ENCODE measurements at places on chromosomes 6 and 20.
A peak's percentile ranks its signal among the peaks of the same experiment; 100 is the strongest.

DNA sequence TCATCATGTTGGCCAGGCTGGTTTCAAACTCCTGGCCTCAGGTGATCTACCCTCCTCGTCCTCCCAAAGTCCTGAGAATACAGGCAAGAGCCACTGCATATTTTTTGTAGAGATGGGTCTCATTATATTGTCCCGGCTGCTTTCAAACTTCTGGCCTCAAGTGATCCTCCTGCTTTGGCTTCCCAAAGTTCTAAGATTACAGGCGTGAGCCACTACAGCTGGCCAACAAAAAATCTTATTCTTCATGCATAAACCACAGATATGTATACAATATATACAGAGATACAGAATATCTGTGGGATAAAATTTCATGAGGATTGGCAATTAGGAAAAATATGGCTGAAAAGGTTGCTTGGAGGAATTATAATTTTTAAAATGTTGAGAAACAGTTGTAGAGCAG is 49.9 kb downstream of the SLC35A1 start:
- no peak for DNase-seq

DNA sequence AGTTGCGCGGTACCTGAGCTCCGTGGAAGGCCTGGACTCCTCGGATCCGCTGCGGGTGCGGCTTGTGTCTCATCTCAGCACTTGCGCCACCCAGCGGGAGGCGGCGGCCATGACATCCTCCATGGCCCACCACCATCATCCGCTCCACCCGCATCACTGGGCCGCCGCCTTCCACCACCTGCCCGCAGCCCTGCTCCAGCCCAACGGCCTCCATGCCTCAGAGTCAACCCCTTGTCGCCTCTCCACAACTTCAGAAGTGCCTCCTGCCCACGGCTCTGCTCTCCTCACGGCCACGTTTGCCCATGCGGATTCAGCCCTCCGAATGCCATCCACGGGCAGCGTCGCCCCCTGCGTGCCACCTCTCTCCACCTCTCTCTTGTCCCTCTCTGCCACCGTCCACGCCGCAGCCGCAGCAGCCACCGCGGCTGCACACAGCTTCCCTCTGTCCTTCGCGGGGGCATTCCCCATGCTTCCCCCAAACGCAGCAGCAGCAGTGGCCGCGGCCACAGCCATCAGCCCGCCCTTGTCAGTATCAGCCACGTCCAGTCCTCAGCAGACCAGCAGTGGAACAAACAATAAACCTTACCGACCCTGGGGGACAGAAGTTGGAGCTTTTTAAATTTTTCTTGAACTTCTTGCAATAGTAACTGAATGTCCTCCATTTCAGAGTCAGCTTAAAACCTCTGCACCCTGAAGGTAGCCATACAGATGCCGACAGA is 9.9 kb downstream of the HEY2 start:
- DNase-seq = no peak

DNA sequence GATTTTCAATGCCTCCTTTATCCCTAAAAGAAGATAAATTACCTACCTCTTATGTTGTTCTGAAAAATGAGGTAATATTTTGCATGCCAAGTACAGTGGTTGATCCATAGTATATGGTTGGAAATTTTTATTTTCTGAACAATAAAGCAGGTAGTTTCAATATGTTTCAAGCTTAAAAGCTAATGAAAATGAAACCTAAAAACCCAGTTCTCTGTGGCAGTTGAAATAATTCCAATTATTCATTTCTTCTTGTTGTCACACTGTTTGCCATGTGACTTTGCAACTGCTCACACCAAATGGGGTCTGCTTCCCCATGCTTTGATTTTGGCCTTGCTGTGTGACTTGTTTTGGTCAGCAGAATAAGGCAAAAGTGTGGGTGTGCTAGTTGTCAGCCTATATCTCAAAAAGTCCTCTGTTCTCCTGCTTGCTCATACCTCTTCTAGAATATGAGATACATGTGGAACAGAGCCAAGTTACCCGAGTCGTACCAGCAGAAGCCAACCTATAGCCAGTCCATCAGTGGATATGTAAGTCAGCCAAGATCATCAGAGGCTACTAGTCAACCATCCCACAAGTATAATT is 197.2 kb upstream of the THEMIS start:
- DNase-seq = no peak

- peak; percentile 12 for DNase-seq
These were observed 44.8 kb upstream of the SLC2A12 start for GRCh38 chr6:134097114-134097707.

DNA sequence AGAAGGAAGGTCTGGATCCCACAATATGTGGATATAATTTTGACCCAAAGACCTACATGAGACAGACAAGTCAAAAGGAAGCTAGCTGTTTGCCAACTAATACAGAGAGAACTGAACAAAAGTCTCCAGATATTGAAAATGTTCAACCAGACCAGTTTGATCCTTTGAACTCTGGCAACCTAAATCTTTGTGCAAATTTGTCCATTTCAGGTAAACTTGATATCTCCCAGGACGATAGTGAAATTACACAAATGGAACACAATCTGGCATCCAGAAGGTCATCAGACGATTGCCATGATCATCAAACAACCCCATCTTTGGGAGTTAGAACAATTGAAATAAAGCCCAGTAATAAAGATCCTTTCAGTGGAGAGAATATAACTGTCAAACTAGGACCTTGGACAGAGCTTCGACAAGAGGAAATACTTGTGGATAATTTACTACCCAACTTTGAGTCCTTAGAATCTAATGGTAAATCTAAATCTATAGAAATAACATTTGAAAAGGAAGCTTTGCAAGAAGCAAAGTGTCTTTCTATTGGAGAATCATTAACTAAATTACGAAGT is 41.9 kb upstream of the SDHAF4 start:
- DNase-seq = no peak

DNA sequence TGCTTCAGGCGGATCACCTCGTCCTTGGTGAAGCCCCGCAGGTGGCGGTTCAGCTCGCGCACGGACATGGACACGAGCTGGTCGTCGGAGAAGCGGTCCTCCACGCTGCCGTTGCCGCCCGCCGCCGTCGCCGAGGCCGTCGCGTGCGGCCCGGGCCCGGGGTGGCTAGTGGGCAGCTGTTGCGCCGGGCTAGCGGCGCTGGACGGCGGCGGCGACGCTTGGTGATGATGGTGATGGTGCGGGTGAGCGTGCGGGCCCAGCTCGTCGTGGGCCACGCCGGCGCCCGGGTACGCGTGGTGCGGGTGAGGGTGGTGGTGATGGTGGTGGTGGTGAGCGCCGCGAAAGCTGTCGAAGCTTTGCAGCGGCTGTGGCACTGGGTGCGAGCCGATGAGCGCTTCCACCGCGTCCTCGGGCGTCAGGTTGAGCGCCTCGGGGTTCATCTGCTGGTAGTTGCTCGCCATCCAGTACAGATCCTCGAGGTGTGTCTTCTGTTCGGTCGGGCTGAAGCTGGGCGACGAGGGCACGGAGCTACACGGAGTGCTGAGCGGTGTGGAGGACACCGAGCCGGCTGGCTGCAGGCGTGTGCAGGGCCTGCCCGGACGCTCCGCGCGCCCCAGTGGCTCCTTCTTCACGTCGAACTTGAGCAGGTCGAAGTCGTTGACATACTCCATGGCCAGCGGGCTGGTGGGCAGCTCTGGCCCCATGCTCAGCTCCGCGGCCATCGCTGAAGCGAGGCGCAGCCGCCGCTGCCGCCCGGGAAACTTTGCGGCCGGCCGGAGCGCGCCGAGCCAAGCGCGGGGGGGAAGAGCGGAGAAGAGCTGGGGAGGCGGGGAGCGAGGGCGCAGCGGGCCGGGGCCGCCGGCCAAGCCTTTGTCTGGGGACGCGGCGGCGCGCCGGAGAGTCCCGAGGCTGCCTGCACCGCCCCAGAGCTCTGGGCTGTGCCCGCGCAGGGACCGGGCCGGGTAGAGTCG is 622 bp downstream of the MAFB start:
- no peak for DNase-seq

- DNase-seq = no peak
These were observed 62.8 kb upstream of the APCDD1L start for GRCh38 chr20:58577871-58578598.

- no peak for DNase-seq
These were observed 90.2 kb downstream of the PHACTR1 start for GRCh38 chr6:12806796-12807195.
